ENCODE measurements at places on chromosomes 3 and 15.

GRCh38 chr3:13039213-13039896, 33.9 kb downstream of the IQSEC1 start:
- H3K27ac ChIP-seq = no peak overlapping the region
- peaks cover 20% of the 10 kb centered on the region for H3K4me1 ChIP-seq
- peaks cover 2% of the 10 kb centered on the region for H3K36me3 ChIP-seq
- H3K27me3 ChIP-seq = no peaks in the 10 kb centered on the region
- no peak for DNase-seq
- no peak overlapping the region for H3K4me3 ChIP-seq

GRCh38 chr3:102095383-102095782, 246.1 kb downstream of the NFKBIZ start:
- no peaks in the 10 kb centered on the region for H3K27me3 ChIP-seq
- peaks cover 11% of the 10 kb centered on the region for H3K4me1 ChIP-seq
- H3K36me3 ChIP-seq = no peaks in the 10 kb centered on the region
- DNase-seq = no peak
- no peak overlapping the region for H3K4me3 ChIP-seq

DNA sequence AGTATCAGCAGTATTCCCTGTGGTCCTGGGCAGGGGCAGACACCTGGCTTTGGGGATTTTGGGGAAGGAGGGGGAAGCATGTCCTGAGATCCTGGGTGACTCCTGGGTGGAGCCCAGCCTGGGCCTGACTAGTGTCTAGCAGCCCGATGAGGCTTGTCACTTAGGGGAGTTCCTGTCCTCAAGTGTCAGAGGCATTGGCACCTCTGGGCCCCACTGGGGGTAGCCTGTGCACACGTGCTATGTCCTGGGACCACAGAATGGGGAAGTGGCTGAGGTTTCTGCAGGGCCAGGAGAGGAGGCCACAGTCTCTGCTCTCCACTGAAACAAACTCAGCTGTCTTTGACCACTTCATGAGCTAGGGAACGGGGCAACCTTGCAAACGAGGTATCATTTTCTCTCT, 31.5 kb upstream of the ADCY5 start:
- H3K27me3 ChIP-seq = peaks cover 67% of the 10 kb centered on the region
- no peak overlapping the region for H3K4me3 ChIP-seq
- no peak for DNase-seq
- H3K36me3 ChIP-seq = no peaks in the 10 kb centered on the region
- H3K27ac ChIP-seq = no peak overlapping the region

GRCh38 chr15:62477929-62478328, 312.8 kb upstream of the C2CD4B start:
- no peaks in the 10 kb centered on the region for H3K4me1 ChIP-seq
- H3K4me3 ChIP-seq = no peak overlapping the region
- no peak overlapping the region for H3K27ac ChIP-seq
- no peak for DNase-seq

GRCh38 chr3:38031022-38031994, 1.9 kb upstream of the PLCD1 start:
- H3K36me3 ChIP-seq = no peaks in the 10 kb centered on the region
- no peaks in the 10 kb centered on the region for H3K27me3 ChIP-seq
- H3K4me1 ChIP-seq = peaks cover 40% of the 10 kb centered on the region
- H3K4me3 ChIP-seq = peak overlapping the region; percentile 72
- H3K27ac ChIP-seq = peak overlapping the region; percentile 77

GRCh38 chr15:51144021-51144532, 49.4 kb upstream of the TNFAIP8L3 start:
- H3K27ac ChIP-seq = no peak overlapping the region
- no peaks in the 10 kb centered on the region for H3K36me3 ChIP-seq
- no peak for DNase-seq
- no peak overlapping the region for H3K4me3 ChIP-seq
- peaks cover 59% of the 10 kb centered on the region for H3K27me3 ChIP-seq

GRCh38 chr3:88000853-88001252, 58.0 kb downstream of the CGGBP1 start:
- no peak for DNase-seq
- H3K36me3 ChIP-seq = peaks cover 1% of the 10 kb centered on the region
- no peaks in the 10 kb centered on the region for H3K4me1 ChIP-seq

DNA sequence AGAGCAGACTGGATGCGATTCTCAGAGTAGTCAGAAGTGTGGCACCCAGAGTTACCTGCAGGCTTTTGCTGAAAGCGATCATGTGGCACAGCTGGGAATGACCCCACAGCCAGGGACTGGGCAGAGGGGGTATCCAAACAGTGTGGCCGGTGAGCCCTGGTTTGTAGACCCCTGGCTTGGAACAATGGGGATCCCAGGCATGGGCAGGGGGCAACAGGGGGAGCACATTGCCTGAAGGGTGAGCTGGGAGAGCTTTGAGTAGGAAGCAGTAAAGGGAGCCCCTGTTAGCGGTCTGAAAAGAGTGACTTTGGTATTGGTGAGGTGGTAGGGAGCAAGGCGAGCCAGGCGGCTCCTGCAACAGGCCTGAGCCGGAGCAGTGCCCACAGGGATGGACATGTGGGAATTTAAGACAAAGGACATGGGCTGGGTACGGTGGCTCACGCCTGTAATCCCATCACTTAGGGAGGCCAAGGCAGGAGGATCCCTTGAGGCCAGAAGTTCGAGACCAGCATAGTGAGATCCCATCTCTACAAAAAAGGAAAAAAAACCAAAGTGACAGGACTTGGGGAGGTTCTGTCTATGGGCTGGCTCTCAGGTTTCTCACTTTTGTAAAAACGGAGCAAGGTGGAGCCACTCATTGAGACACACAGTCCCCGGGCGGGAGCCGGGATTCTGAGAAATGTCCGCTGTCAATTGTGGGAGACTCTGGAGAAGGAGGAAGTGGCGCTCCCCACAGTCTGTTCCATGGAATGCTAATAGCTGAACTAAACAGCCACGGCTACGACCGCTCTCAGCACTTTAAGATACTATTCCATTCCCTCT, 223.8 kb upstream of the LYSMD4 start:
- no peak overlapping the region for H3K27ac ChIP-seq
- H3K27me3 ChIP-seq = peaks cover 75% of the 10 kb centered on the region
- no peak for DNase-seq
- H3K36me3 ChIP-seq = peaks cover 3% of the 10 kb centered on the region

- no peaks in the 10 kb centered on the region for H3K4me1 ChIP-seq
- no peak overlapping the region for H3K27ac ChIP-seq
- DNase-seq = no peak
- no peaks in the 10 kb centered on the region for H3K27me3 ChIP-seq
- no peak overlapping the region for H3K4me3 ChIP-seq
Measured at GRCh38 chr3:174303907-174304560, 555.1 kb upstream of the NAALADL2 start.

DNA sequence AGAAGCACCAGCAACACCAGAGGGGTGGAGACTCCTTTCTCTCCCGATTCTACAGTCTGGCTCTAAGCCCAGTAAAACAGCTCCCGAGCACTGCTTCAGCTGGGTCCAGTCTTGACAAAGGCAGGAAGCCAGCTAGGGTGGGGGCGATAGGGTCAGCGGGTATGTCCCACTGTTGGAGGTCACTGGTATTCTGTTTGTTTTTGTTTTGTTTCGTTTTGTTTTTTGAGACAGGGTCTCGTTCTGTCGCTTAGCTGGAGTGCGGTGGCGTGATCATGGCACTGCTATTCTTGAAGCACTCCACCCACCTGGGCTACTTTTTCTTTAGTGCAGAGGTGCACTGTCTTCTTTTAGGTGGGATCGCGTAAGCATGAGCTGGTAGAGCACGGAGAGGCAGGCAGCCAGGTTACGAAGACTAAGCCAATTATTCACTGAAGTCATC, 16.3 kb downstream of the GCSAM start:
- DNase-seq = no peak
- H3K27ac ChIP-seq = peak overlapping the region; percentile 45
- no peaks in the 10 kb centered on the region for H3K27me3 ChIP-seq
- peaks cover 3% of the 10 kb centered on the region for H3K36me3 ChIP-seq

DNA sequence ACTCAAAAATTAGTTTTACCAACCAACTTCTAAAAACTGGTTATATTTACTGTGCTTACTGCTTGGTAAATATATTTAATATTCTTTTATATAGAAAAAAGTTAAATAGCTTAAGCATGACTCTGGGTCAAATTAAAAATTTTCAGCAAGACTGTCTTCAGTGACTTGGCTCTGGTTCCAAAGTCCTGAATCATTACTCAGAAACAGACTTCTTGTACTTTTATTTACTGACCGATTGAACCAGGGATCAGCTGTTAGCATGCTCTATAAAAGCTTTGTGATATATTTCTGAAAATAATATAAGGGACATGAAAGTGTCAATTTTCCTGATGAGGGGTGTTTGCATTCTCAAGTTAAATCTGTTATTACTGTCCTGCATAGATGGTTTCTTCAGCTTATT, 164.3 kb downstream of the MCTP2 start:
- H3K4me3 ChIP-seq = no peak overlapping the region
- peaks cover 13% of the 10 kb centered on the region for H3K36me3 ChIP-seq
- H3K4me1 ChIP-seq = no peaks in the 10 kb centered on the region
- no peak overlapping the region for H3K27ac ChIP-seq
- no peak for DNase-seq
- H3K27me3 ChIP-seq = no peaks in the 10 kb centered on the region

DNA sequence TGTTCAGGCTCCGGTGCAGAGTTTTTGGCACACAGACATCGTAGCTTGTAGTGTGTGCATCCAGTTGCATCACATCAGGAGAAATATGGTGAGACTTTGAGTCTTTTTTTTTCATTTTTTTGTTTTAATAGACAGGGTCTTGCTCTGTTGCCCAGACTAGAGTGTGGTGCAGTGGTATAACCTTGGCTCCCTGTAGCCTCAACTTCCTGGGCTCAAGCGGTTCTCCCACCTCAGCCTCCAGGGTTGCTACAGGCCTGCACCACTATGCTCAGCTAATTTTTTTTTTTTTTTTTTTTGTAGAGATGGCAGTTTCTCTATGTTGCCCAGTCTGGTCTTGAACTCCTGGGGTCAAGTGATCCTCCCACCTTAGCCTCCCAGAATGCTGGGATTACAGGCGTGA, 51.1 kb upstream of the TEX264 start:
- peaks cover 32% of the 10 kb centered on the region for H3K4me1 ChIP-seq
- peaks cover 4% of the 10 kb centered on the region for H3K36me3 ChIP-seq
- H3K27me3 ChIP-seq = no peaks in the 10 kb centered on the region
- no peak for DNase-seq

DNA sequence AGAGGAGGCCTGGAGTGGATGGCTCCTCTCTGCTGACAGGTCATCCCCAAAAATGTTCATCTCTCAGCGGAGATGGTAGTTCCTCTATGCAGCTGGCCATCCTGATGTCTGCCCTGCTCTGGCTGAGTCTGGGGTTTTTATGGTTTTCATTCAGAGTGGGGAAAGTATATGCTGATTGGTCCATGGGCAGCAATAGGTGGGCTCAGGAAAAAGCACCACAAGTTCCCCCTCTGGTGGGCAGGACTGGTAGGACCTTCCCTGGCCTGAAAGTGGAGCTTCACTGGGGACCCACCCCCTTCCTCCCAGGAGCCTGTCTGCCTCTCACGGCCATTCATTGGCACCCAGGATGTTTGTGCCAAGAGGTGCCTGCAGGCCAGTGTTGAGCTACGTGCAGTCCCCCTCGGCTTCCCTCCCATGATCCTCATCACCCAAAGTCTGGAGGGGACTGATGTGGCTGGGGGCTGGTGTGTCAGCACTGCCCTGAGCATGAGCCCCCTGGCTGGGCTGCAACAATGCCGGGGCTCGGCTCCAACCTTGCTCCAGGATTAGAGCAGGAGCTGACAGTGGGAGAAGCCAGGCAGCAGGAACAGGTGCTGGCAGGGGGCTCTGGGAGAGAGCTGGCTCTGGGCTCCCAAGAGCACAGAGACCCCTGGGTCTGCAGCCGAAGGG, 13.1 kb upstream of the BLOC1S6 start:
- H3K36me3 ChIP-seq = no peaks in the 10 kb centered on the region
- H3K4me1 ChIP-seq = no peaks in the 10 kb centered on the region
- H3K27me3 ChIP-seq = peaks cover 21% of the 10 kb centered on the region
- no peak overlapping the region for H3K27ac ChIP-seq
- no peak for DNase-seq

DNA sequence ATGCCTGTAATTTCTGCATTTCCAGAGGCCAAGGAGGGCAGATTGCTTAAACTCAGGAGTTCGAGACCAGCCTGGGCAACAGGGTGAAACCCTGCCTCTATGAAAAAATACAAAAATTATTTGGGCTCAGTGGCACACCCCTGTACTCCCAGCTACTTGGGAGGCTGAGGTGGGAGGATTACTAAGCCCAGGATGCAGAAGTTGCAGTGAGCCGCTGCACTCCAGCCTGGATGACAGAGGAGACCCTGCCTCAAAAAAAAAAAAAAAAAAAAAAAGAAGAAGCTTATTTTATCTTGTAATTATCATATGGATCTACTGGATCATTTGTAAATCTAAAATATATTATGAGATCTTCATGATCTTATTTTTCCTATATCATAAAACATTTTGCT, 84.1 kb downstream of the PPCDC start:
- no peaks in the 10 kb centered on the region for H3K27me3 ChIP-seq
- no peak overlapping the region for H3K27ac ChIP-seq
- peaks cover 33% of the 10 kb centered on the region for H3K4me1 ChIP-seq
- no peak for DNase-seq
- no peaks in the 10 kb centered on the region for H3K36me3 ChIP-seq

GRCh38 chr3:33076952-33077351, 20.0 kb downstream of the GLB1 start:
- no peak for DNase-seq
- H3K36me3 ChIP-seq = peaks cover 6% of the 10 kb centered on the region
- H3K27me3 ChIP-seq = no peaks in the 10 kb centered on the region
- H3K4me3 ChIP-seq = no peak overlapping the region
- peaks cover 31% of the 10 kb centered on the region for H3K4me1 ChIP-seq

DNA sequence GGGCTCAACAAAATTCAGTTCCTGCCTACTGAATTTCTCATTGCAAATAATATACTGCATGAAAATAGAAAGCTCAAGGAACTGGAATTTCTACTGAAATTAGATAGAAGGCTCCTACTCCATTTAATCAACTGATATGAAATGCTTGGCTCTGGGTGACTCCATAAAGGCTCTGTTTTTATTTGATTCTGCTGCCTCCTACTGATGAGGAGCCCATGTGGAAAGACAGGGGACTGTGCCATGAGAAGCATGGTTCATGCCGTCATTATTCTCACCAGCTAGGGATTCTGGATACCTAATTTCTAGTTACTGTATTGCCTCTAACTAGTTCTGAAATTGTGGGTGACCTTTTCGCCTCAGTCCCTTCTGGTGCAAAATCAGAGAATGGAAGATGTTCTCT, 366.2 kb upstream of the DPH6 start:
- no peak overlapping the region for H3K4me3 ChIP-seq
- no peaks in the 10 kb centered on the region for H3K4me1 ChIP-seq
- no peaks in the 10 kb centered on the region for H3K27me3 ChIP-seq
- no peaks in the 10 kb centered on the region for H3K36me3 ChIP-seq
- DNase-seq = no peak

- H3K27ac ChIP-seq = no peak overlapping the region
- no peak overlapping the region for H3K4me3 ChIP-seq
- H3K4me1 ChIP-seq = no peaks in the 10 kb centered on the region
- DNase-seq = no peak
- peaks cover 3% of the 10 kb centered on the region for H3K36me3 ChIP-seq
Measured at GRCh38 chr15:31567861-31568260, 241.2 kb downstream of the KLF13 start.

DNA sequence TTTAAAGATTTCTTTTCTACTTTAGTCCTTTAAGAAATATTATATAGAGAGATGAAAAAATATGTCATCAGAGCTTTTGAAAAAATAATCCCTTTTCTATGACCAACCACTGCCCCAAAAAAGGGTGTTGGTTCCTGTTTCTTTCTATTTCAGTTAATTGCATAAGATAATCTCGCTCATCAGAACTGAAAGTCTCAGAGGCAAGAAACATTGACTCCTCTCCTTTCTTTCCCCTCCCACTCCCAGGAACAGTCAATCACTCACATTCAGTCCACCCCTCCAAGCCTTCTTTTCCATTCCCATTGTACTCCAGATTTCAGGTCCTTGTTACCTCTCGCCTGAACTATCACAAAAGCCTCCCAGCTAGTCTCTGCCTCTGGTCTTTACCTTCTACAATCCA, 153.7 kb upstream of the ABI3BP start:
- H3K27ac ChIP-seq = no peak overlapping the region
- no peaks in the 10 kb centered on the region for H3K36me3 ChIP-seq
- DNase-seq = no peak
- peaks cover 37% of the 10 kb centered on the region for H3K27me3 ChIP-seq

Measured in central memory CD8-positive, alpha-beta T cell (primary cell).